GM23338 (cell line): ENCODE measurements at places on chromosomes 7 and 10. TPM values are rescaled to one million over a fixed set of nuclear protein-coding genes. Genes with fewer than 3 reads are reported as not detected.

The ERVW-1 gene
- 0.07 TPM in 1 of 2 replicates, not detected in the other for total RNA-seq

The AS3MT gene
- total RNA-seq = 8.8 and 10.5 TPM in 2 replicates

The LRRD1 gene
- total RNA-seq = 0.08 TPM in 1 of 2 replicates, not detected in the other

The KCNMA1 gene
- 8.2 and 8.9 TPM in 2 replicates for total RNA-seq

The ZNF425 gene
- 4.3 and 5.0 TPM in 2 replicates for total RNA-seq

The FGL2 gene
- total RNA-seq = not detected in 2 replicates

The ATP6V1F gene
- total RNA-seq = 60.2 and 66.5 TPM in 2 replicates

The H2BK1 gene
- not detected in 2 replicates for total RNA-seq

The PIK3CG gene
- not detected in 2 replicates for total RNA-seq

The MMP21 gene
- total RNA-seq = not detected in 2 replicates

The PVRIG gene
- not detected in 2 replicates for total RNA-seq

The EPHA1 gene
- 119 and 154 TPM in 2 replicates for total RNA-seq

The ARL3 gene
- total RNA-seq = 8.5 and 9.4 TPM in 2 replicates

The MICALL2 gene
- total RNA-seq = 11.8 and 13.0 TPM in 2 replicates

The SH3PXD2A gene
- total RNA-seq = 4.6 and 5.0 TPM in 2 replicates

The VAX1 gene
- total RNA-seq = not detected in 2 replicates

The CUBN gene
- 0.23 and 1.8 TPM in 2 replicates for total RNA-seq

The ING3 gene
- 17.8 and 32.0 TPM in 2 replicates for total RNA-seq

The KLLN gene
- 0.24 and 0.62 TPM in 2 replicates for total RNA-seq

The MTPN gene
- total RNA-seq = 90.3 and 100 TPM in 2 replicates

The MMD2 gene
- total RNA-seq = 0.38 and 0.39 TPM in 2 replicates

The HECW1 gene
- total RNA-seq = 19.2 and 21.8 TPM in 2 replicates

The SMO gene
- total RNA-seq = 57.7 and 61.5 TPM in 2 replicates

The CLDN15 gene
- total RNA-seq = 3.6 and 3.7 TPM in 2 replicates

The PDAP1 gene
- 93.1 and 125 TPM in 2 replicates for total RNA-seq

The CREB3L2 gene
- 27.1 and 29.3 TPM in 2 replicates for total RNA-seq

The CLCN1 gene
- 0.23 and 0.38 TPM in 2 replicates for total RNA-seq

The TSC22D4 gene
- total RNA-seq = 22.6 and 24.9 TPM in 2 replicates

The RBP3 gene
- not detected in 2 replicates for total RNA-seq

The PARD3 gene
- 41.7 and 51.4 TPM in 2 replicates for total RNA-seq

The SEC23IP gene
- 27.9 and 35.2 TPM in 2 replicates for total RNA-seq

The CYP2E1 gene
- 0.74 and 2.2 TPM in 2 replicates for total RNA-seq

The ADAMTS14 gene
- total RNA-seq = 2.1 and 2.9 TPM in 2 replicates

The JCAD gene
- 2.1 and 2.3 TPM in 2 replicates for total RNA-seq
